ENCODE measurements at places on chromosomes 1 and 21.
A peak's percentile ranks its signal among the peaks of the same experiment; 100 is the strongest.

DNA sequence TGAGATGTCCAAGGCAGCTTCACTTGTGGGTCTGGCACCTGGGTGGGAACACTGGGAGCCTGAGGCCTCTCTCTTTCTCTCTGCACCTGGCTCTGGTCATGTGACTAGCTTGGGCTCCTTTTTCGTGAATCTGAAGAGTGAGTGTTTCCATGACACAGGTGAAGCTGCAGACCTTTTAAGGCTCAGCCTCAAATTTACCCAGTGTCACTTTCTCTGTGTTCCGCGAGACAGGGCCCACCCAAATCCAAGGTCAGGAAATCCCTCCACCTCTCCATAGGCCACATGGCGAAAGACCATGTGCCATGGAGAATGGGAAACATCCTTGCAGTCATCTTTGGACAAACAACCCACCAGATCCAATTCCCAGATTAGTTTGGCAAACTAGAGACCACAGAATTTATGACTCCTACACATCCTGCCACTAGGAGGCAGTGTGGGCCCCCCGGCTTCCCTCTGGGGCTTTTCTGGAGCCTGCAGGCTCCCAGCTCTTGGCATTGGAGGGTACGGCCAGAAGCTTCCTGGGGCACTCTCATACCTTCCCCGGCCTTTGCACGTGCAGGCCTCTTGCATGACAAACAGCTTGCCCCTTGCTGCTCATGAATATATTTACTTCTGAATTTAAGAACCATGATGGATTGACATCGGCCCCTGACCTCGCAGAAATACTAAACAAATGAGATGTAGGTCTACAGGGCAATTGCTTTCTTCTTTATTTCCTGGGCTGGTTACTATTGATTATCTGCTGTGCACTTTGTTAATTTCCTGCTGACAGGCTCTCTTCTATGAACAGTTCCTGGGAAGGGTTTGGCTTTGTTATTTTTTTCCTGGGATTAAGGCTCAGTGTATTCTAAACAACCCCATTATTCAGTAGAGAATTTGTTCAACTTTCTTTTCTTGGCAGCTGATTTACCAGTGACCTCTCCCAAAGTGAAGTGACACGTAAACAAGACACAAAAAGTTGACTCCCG, 180.7 kb downstream of the KAZN start:
- peak; percentile 29 for DNase-seq

DNA sequence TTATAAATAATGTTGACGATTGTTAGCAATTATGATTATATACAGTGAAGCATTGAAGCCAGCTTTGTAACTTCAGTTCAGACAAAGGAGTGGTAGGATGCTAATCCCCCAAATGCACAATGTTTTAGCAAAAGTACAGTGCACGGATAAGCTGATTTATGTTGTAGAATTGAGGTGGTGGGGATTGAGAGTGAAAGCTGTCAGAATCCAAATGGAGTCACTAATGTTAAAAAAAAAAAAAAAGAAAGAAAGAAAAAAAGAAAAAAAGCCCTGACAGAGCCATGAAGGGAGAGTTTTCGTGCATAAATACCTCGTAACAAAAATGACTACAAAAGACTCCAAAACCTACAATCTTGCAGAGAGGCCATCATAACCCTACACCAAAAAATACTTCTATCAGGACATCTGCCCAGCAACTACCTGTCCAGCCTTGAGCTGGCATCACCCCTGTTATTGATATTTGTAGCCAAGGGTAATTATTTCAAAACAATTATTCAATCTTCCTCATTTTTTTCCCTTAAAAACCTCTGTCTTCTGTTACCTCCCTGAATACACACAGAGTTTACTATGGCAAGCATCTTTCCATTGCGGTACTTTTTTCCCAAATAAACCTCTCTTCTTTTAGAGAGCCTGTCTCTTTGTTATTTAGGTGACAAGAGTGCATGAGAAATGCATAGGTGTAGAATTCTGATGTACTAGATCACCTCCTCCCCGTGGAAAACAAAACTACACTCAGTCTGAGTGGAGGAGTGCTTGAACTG, 2.5 kb upstream of the TRIM67 start:
- no peak for DNase-seq

- DNase-seq = peak; percentile 74
Observed at GRCh38 chr1:42176902-42177519, 12.5 kb upstream of the GUCA2A start.

- no peak for DNase-seq
Observed at GRCh38 chr1:116382321-116382720, 9.3 kb downstream of the ATP1A1 start.

DNA sequence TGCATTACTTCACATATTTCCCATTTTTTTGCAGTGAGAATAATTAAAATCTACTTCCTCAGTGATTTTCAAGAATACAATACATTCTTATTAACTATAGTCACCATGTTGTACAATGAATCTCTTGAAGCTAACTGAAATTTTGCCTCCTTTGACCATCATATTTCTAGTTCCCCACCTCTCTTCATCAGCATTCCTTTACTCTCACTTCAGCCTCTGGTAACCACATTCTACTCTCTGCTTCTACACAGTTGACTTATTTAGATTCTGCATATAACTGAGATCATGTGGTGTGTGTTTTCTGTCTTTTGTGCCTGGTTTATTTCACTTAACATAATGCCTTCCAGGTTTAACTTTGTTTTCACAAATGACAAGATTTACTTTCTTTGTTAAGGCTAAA, 304.4 kb upstream of the LYPLAL1 start:
- DNase-seq = no peak

DNA sequence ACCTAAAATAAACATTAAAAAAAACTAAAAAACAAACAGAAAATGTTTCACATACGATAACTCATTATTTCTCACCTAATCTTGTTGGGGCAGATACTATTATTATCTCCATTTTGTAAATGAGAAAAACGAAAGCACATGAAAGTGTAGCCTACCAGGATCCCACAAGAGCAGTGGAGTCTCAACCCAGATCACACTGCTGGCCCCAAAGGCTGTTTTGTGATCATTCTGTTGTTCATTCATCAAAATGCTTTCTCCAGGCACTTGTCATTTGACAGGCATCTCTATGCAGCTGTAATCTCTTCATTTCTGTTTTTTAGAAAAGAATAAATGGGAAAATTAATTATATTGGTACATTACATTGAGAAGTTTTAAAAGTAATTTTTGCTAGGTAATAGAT, 67.5 kb downstream of the AK5 start:
- DNase-seq = no peak

- DNase-seq = no peak
Observed at GRCh38 chr21:34156957-34157356, 83.6 kb downstream of the MRPS6 start.

DNA sequence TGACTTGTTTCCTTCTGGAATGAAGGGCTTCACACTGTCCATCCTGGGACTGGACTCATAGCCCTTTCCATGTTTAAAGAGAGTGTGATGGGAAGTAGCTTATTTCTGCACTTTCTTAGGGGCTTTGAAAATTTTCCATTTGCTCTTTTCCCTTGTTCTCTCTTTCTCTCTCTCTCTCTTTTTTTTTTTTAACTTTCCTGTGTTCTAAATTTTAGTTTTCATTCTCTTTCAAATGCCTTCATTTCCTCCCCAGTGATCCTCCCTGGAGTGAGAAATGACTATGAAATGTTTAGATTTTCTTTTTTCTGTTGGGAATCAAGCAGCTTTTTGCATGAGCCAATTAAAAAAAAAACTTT, 2.1 kb downstream of the AK4 start:
- DNase-seq = no peak
